ENCODE measurements at places on chromosomes 13 and 19. TPM values are rescaled to one million over a fixed set of nuclear protein-coding genes. Genes with fewer than 3 reads are reported as not detected.

Gene HIPK4
- 0.27 TPM for total RNA-seq

Gene CBY2
- total RNA-seq = not detected

Gene IL17D
- 1.9 TPM for total RNA-seq

Gene SIGLEC10
- 6.7 TPM for total RNA-seq

Gene PPP6R1
- 307 TPM for total RNA-seq

Gene FAM216B
- not detected for total RNA-seq

Gene UBE2L5
- total RNA-seq = 0.27 TPM
